ENCODE measurements at places on chromosomes 1 and 21.

- DNase-seq: no peak
These were observed at the start of gene GFI1 for GRCh38 chr1:92486251-92487077. Gene GFI1 (minus strand): TSS chr1:92486925. CDS start chr1:92483487, 3,438 bp downstream.

GRCh38 chr1:43850591-43851233 is 82.9 kb upstream of the ARTN start:
- no peak for DNase-seq

GRCh38 chr1:154157520-154158306 is 2.8 kb upstream of the NUP210L start:
- no peak for DNase-seq

DNA sequence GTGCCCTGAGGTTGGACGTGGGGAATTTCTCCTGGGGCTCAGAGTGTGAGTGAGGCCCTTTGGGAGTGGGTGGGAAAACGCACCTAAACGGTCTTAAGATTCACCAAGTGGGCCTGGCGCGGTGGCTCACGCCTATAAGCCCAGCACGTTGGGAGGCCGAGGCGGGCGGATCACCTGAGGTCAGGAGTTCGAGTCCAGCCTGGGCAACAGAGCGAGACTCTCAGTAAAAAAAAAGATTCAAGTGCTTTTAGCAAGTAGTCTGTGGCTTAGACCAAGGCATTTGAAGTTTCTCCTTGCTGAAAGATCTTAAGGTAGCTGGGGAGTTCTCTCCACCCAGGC is 1.4 kb downstream of the RPS8 start:
- no peak for DNase-seq

DNA sequence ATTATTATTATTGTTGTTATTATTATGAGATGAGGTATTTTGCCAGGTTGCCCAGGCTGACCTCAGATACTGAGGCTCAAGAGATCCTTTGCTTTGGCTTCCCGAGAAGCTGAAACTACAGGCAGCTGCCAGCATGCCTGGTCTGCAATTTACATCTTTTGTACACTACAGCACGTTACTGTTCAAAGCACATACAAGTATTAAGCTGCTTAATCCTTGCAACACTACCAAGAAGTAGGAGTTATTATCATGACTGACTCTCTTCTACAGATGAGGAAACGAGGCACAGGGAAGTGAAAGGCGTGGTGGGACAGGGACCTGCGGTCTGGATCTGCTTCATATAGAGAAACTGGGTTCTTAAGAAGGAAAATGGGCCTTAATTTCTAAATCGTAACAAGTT is 11.6 kb downstream of the ERG start:
- DNase-seq: no peak

GRCh38 chr1:30444401-30444800 is 279.0 kb downstream of the MATN1 start:
- DNase-seq: no peak

- DNase-seq: no peak
These were observed 4.6 kb downstream of the PRUNE1 start for GRCh38 chr1:151012684-151013471.

DNA sequence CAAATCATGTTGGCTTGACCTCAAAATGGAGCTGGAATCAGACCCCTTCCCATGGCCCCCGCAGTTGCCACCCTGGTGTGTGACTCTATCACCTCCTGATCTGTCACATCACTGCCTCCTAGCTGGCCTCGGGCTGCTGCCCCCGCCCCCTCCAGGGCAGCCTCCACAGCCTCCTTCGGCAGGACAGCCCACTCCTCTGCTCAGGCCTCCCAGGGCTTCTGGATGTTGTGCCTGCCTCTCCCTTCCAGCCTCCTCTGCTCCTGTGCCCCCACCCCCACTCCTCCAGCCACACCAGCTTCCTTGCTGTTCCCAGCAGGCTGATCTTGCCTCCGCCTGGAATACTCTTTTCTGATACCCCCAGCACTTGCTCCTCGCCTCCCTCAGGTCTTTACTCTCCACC is 134.4 kb upstream of the EDN2 start:
- no peak for DNase-seq

- no peak for DNase-seq
These were observed 12.4 kb downstream of the VANGL1 start for GRCh38 chr1:115654125-115654524.

DNA sequence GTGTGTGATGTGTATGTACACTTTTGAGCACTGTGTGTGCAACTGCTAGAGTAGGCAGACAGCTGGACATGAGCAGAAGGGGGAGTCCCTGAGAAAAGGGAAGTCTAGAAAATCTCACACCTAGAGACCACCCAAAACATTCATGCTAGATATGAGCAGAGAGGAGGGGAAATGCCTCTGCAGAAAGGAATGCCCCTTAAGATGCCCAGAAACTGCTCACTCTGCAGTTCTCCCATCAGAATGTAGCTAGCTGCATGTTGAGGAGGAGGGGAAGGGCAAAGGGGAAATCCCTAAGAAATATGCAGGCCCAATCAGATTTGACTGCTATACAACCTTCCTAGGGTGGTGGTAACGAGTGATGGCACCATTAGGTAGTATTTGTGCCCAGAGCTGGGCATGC is 31.8 kb upstream of the MAGOH start:
- no peak for DNase-seq

DNA sequence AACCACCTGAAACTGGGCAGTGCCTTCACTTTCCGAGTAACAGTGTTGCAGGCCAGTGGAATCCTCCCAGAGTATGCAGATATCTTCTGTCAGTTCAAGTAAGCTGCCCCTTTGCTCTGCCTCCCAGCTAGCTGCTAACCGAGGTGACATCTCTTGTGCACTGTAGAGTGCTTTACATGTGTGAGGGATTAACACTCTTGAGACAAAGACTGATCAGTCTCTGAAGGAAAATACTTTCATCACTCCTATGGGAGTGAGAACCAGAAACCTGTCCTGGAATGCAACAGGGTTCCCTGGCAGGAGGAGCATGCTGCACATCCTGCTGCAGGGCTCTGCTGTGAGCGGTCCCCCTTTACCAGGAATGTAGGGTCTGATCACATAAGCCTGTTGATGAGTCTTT is 61.4 kb upstream of the PGD start:
- DNase-seq: no peak

DNA sequence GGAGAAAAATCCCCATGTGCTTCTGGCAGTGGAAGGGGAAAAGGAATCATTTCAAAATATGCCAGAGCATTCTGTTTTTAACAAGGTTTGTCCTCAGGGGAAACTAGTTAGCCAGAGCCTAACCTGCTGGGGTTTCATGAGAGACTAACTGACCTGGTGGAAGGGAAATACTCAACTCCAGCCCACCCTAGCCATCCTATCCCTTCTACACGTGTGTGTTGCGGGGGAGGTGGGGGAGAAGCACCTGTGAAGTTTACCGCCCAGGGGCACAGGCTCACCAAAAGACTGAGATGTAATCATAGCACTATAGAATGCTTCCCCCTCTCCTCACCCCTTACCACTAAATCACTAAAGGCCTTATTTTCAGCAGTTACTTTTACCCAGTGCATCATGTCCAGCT is 139.5 kb downstream of the GRIK3 start:
- no peak for DNase-seq

- no peak for DNase-seq
These were observed 8.6 kb downstream of the PKP1 start for GRCh38 chr1:201291916-201292315.

GRCh38 chr1:980137-980571 is 1.7 kb downstream of the PERM1 start:
- DNase-seq: no peak

DNA sequence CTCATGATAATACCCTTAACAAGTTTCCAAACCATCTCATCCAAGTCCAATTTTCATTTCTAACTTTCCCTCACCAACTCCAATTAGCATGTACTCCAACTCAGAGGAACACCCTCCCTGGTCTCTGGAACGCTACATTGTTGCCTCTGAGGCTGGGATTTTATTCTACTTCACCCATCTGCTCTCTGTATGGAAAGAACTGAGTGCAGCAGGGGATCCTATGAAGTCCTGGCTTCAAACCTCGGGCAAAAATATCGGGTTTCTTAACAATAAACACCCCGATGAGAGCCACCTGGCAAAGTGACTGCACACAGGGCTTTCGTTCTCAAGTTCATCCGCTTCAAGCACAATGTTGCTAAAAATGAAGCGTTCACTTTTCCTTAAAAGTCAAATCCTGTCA is 99.6 kb downstream of the CRB1 start:
- DNase-seq: no peak

DNA sequence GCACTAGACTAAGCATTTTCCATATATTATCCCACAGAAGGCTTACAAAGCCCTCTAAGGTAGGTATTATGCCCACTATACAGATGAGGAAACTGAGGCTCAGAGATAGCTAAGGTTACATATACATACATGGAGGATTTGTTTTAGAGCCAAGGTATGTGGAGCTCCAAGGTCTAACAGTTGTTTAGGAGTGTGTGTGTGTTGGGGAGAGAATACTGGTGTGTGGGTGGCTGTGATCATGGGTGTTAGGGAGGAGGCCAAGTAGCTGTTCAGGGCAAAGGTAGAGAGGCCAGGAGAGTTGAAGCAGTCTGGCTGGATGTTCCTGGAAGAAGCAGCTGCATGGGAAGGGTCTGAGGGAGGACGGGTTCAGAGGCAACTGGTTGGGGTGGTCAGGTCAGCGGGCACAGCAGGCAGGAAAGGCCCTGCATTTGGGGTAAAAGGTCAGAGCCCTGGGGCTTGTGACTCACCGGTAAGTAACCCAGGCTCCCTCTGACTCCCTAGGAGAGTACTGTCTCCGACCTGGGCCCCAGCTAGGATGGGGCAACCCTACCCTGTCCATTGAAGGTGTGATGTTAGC is 5.1 kb upstream of the LDLRAP1 start:
- DNase-seq: no peak

DNA sequence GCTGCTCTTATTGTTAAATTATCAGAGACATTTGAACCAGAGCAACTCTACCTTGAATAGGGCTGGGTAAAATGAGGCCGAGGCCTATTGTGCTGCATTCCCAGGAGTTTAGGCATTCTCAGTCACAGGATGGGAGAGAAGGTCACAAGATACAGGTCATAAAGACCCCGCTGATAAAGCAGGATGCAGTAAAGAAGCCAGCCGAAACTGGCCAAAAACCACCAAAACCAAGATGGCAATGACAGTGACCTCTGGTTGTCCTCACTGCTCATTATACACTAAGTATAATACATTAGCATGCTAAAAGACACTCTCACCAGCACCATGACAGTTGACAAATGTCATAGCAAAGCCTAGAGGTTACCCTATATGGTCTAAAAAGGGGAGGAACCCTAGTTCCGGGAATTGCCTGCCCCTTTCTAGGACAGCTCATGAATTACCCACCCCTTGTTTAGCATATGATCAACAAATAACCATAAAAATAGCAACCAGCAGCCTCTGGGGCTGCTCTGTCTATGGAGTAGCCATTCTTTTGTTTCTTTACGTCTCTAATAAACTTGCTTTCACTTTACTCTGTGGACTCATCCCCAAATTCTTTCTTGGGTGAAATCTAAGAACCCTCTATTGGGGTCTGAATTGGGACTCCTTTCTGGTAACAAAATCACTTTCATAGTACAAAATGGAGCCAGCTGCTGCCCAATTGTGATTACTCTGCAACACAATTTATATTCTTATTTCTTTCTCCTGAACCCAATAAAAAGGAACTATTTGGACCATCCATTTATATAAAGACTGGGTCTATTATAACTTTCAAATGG is 179.6 kb downstream of the TGFBR3 start:
- DNase-seq: no peak

GRCh38 chr1:240575981-240576662 is 35.8 kb downstream of the GREM2 start:
- no peak for DNase-seq

- no peak for DNase-seq
These were observed 8.4 kb upstream of the SPRR3 start for GRCh38 chr1:152993186-152993585.

DNA sequence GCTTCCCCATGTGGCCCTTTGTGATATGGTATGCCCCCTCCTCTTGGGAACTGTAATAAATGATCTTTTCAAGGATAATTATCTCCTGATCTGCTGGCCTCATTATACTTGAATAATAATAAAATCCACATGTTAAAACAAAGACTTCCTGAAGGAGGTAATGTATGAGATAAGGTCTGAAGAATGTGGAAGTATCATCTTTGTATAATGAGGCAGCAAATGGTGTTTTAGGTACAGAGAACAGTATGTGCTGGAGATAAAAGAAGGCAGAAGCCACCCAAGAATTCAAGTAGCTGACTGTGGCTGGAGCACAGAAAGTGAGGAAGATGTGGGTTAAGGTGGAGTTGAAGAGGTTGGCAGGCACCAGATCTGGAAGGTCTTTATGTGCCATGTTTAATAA is 12.8 kb upstream of the COG2 start:
- DNase-seq: no peak

GRCh38 chr1:223711173-223711572 is 1.2 kb upstream of the CAPN2 start:
- no peak for DNase-seq

DNA sequence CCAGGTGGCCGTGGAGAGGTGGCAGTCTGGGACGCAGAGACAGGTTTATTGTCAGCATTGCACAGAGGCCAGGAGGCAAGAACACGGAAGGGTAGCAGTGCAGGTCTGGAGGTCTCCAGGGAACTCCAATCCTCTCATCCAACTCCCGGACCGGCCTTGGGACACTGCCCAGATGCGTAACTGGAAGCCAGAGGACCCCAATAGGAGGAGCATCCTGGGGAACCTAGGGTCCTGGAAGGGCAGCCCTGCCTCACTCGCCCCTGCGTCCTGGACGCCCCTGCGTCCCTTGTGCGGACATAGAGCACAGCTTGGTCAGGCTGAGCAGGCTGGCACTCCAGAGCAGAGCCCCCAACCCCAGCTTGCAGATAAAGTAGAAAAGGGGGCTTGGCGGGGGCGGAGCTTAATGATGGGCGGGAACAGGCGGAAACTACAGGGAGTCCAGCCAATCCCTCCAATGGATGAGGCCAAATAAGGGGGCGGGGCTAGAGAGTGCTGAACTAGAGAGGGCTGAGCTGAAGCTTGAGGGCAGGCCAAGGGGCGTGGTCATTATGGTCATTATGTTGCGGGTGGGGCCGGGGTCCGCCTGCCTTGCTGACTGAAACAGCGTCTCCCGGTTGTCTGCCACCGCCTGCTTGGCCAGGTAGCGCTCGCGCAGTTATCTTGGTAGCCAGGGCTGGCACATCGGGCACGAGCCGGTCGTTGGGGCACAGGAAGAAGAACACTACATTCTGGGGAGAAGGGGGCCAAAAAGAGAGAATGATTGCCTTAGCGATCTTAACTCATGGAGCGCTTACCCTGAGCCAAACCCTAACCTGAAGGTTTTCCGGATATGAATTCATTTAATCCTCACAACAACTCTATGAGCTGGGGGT is 3.7 kb upstream of the ARHGEF19 start:
- peak; percentile 81 for DNase-seq

Measured in endothelial cell of umbilical vein (primary cell).